HL-60 (cell line): ENCODE measurements at places on chromosomes 4 and X.

DNA sequence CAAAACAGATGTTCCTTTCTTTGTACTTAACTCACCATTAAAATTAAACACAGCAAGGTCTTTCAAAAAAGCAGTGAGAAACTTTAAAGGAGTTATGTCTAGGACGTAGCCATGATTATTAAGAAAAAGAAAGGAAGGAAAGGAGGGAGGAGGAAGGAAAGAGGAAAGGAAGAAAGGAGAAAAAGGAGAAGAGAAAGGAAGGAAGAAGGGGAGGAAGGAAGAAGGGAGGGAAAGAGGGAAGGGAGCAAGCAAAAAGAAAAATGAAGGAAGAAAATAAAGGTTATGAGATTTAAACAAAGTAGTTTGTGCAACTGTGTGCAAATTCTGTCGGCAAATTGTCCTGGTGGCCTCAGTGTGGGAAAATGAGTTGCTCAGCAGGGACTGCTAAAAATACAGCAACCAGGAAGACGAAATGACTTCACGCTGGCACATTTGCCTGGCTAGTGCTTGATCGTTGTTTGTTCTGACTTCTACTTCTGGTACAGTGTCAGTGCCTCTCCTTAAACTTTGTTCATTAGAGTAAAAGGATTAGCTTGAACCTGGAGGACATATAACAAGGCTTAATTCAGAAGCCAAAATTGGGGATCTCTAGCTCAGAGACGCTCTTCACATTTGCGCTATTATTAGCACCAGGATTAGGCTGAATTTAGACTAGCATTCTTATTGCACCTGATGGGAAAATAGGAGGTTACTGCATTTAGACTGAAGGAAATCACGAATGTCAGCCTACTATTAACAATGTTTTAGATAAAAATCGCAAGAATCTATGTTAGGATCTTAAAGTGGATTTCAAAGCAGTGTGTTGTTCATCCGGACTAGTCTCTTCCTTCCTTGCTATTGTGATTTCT is 81.2 kb downstream of the DCK start:
- no peak for DNase-seq

- DNase-seq: no peak
Observed at GRCh38 chr4:3239303-3239702, 9.7 kb upstream of the MSANTD1 start.

- no peak for DNase-seq
Observed at GRCh38 chr4:16993956-16994840, 95.8 kb upstream of the LDB2 start.

DNA sequence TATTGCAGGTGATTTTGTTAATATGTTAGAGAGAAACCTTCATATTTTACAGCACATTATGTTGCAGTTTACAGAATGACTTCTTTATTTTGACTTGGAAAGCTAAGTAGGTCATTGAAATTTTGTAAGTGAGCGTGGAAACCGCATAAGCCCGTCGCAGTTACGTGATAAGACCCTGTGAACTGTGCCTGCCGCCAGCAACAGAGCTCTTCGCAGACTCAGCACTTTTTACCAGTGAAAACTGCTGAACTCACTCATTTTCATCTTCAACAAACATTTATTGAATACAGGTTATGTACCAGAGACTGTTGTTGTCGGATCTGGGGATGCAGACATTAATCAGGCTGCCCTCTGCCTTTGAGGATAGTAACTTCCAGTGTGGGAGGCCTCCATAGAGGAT is 355.7 kb downstream of the HS3ST1 start:
- no peak for DNase-seq
